ENCODE measurements at places on chromosomes 16 and 17. TPM values are rescaled to one million over a fixed set of nuclear protein-coding genes. Genes with fewer than 3 reads are reported as not detected.

GRIN2C gene
- not detected for total RNA-seq

FGF11 gene
- total RNA-seq = not detected

HOXB1 gene
- not detected for total RNA-seq

MYH2 gene
- not detected for total RNA-seq

RHBDF1 gene
- total RNA-seq = 13.4 TPM

CIBAR2 gene
- total RNA-seq = not detected

MED9 gene
- 6.7 TPM for total RNA-seq

DNAJC7 gene
- 95.1 TPM for total RNA-seq

C16orf89 gene
- total RNA-seq = 60.9 TPM

TNFSF13 gene
- total RNA-seq = 15.6 TPM

KARS1 gene
- 100 TPM for total RNA-seq

KRTAP3-2 gene
- not detected for total RNA-seq

GID4 gene
- 3.5 TPM for total RNA-seq

MED31 gene
- total RNA-seq = 14.0 TPM

YBX2 gene
- 0.92 TPM for total RNA-seq
